Umbilical cord (tissue), 2 donors: ENCODE measurements at places on chromosomes 7 and 10. TPM values are rescaled to one million over a fixed set of nuclear protein-coding genes. Genes with fewer than 3 reads are reported as not detected.

The KCND2 gene
- total RNA-seq, result 3.4 TPM

The FOXP2 gene
- 13.0 TPM for total RNA-seq

The POLR2J3 gene
- total RNA-seq, result 27.0 TPM

The HDAC9 gene
- total RNA-seq, result 18.3 TPM

The CYP3A4 gene
- total RNA-seq, result 0.72 TPM

The TMEM225B gene
- total RNA-seq, result not detected

The AMPH gene
- 2.4 TPM for total RNA-seq

The GBX1 gene
- total RNA-seq, result not detected

The CASP2 gene
- 9.1 TPM for total RNA-seq

The KLF14 gene
- total RNA-seq, result 0.48 TPM
